ENCODE measurements at places on chromosomes 4 and X.

DNA sequence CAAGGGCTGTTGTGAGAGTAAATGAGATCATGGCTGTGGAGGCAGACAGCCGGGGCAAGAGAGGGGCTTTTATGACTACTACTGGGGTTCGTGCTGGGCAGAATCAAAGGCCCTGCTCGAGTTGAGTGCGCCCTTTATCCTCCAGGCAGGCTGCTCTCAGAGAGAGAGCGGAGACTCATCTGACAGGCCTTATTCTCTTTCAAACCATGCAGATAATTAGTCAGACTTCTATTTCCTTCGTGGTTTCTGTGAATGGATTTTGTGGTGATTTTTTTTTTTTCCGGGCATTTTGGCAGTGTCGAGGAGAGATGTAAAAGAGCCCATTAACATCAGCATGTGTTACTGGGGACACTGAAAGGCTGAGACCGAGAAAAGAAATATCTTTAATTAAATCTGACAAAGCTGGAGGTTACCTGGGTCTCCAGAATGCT lies 73.6 kb downstream of the MED28 start:
- no peak for DNase-seq

DNA sequence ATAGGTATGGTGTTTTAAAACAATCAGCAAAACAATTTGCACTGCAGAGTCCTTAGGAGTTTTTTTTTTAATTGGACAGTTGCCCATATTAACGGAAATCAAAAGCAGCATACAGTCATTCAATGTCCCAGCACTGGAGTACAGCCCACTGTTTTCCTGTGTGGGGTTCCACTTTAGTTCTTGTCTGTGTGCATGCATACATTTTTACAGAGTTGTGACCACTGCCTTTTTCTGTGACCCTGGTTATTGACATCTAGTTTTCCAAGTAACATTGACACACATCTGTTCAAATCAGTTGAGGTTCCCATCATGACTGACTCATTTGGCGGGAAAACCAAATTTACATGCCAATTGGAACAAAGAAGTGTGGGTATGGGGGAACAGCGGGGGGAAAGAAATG lies 83.3 kb downstream of the HPRT1 start:
- DNase-seq, result no peak

- DNase-seq, result peak; percentile 37
These were observed 29.5 kb downstream of the MSL3 start for GRCh38 chrX:11787564-11787963.

DNA sequence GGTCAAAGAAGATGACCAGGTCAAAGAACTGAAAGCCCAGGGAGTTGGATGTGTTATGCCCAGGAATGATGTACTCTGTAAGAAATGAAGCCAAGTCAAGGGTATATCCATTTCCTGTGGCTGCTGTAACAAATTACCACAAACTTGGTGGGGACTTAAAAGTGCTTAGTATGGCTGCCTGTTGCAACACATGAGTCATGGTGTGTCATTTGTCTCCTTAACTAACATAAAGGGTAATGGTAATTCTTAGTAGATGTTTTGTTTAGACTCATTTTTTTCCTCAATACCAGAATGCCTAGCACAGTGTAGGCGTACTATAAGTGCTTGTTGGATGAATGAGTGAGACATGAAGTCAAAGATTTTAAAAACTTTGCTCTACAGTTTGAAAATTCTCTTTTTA lies 45.7 kb downstream of the SYTL5 start:
- no peak for DNase-seq

- no peak for DNase-seq
These were observed 38.6 kb downstream of the TRPC5 start for GRCh38 chrX:112043997-112044396.

GRCh38 chr4:77093401-77093800 lies 17.6 kb upstream of the CCNI start:
- no peak for DNase-seq

DNA sequence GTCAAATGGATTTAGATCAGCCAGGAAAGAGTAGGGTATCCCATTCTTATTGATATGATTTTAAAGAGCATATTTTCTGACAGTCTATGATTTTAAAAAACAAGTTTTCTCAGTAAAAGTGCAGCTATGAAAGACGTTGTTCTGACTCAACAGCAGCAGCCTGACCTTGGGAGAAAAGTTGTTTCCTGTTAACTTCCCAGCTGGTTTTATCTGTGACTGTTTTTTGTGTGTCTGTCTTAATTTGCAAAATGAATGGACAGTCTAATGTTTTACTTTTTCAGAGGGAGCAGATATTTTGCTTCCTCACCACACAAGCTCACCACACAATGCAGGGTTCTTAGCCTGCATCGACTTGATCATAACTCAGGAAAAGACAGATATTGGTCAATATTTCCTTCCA lies 764 bp upstream of the MTHFD2L start:
- no peak for DNase-seq

GRCh38 chr4:36037127-36037526 lies 207.2 kb downstream of the ARAP2 start:
- DNase-seq, result no peak

DNA sequence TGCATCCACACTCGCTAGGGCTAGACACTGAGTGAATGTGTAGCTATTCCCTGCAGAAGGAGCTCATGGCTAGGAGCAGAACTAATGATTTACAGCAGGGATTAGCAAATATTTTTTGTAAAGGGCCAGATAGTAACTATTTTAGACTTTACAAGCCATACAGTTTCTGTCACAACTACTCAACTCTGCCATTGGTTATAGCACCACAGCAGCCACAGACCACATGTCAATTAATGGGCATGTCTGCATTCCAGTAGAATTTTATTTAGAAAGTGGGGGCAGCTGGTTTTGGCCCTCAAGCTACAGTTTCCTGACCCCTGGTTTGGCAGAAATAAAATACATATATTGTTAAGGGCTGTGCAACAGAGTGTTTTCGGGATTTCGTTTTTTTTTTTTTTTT lies 192.6 kb downstream of the FRMPD4 start:
- DNase-seq, result no peak

GRCh38 chr4:127622921-127623796 lies 9.6 kb upstream of the INTU start:
- no peak for DNase-seq

GRCh38 chrX:53681661-53682060 lies 4.9 kb downstream of the HUWE1 start:
- no peak for DNase-seq

- no peak for DNase-seq
These were observed 759.6 kb downstream of the RAB28 start for GRCh38 chr4:12724510-12724909.

DNA sequence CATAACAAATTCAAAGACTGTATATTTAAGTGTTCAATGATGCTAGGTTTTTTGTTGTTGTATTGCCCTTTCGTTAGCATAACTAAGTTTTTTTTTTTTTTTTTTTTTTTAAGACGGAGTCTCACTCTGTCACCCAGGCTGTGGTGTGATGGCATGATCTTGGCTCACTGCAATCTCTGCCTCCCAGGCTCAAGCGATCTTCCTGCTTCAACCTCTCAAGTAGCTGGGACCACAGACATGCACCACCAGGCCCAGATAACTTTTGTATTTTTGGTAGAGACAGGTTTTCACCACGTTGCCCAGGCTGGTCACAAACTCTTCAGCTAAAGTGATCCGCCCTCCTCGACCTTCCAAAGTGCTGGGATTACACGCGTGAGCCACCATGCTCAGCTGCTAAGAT lies 7.0 kb downstream of the SH3BGRL start:
- no peak for DNase-seq

GRCh38 chr4:148431401-148431800 lies 10.8 kb downstream of the NR3C2 start:
- no peak for DNase-seq

- no peak for DNase-seq
These were observed 23.8 kb downstream of the ENPP6 start for GRCh38 chr4:184193556-184194525.

DNA sequence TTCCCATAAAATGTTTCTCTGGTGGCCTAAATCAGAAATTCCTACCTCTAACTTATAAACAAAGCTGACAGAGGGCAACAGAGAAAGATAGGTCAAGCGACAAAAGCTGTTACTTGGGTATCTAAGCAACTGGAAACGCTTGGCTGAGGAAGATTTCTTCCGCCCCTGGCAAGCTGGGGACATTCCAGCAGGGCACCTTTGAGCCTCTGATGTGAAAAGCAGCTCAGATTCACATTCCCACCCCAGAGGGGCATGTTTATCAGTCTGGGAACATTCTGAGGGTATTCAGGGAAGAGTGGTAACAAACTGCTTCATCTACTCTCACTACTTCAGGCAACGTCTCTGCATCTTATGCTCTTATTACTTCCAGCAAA lies 3.5 kb upstream of the CDS1 start:
- DNase-seq, result no peak

DNA sequence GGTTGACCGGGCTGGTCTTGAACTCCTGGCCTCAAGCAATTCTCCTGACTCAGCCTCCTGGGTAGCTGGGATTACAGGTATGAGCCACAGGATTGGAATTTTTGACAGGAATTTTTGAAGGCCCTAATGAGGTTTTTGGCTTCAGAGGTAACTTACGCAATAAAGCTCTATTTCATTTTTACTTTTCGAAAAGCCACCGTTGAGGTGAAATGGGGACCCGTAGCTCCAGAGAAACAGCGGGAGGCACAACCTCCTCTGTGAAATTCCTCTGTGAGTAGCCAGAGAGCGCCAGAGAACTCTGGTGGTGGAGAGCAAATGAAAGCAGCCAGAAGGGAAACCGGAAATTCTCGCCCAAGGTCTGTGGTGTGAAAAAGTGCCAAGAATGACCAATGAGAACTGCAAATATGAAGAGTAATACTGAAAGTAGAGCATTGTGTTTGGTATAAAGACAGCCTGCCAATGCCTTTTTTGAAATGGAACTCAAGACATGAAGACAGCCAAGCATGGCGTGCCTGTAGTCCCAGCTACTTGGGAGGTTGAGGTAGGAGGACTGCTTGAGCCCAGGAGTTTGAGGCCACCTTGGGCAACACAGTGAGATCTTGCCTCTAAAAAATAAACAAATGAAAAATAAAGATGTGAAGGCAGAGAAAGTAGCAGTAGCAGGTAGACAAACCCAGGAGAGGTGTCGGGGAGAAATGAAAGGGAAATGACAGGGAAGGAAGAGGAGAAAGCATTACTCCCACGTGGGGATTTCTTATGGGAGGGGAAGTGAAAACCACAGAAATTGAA lies 33.0 kb upstream of the TMEM131L start:
- DNase-seq, result peak; percentile 37

DNA sequence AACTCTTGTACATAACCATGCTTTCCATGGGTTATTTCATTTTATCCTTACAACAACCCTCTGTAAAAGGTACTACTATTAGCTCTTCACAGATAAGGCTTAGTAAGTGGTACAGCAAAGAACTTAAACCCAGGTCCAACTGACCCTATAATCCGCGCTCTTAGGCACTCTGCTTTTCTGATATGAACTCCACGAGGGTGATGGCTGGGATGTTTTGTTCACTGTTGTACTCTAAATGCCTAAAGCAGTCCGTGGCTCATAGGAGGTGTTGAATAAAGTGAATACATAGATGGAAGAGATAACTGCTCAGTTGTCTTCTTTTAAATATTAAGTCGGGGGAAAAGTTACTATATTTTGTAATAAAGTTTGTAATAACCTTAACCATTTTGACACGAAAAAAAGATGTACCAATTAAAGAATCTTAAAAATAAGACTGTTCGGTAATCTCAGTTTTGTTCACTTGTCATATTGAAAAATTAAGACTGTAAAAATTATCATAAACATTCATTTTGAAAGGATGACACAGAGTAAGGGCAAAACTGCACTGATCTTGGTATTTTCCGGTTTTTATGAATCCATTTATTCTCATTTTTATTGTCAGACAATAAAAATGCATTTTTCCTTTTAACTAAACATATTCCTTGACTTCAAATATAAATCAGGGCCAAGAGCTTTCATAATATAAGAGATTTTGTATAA lies 166.5 kb downstream of the FBXW7 start:
- DNase-seq, result no peak

GRCh38 chr4:85209161-85209560 lies 242.7 kb upstream of the WDFY3 start:
- no peak for DNase-seq

DNA sequence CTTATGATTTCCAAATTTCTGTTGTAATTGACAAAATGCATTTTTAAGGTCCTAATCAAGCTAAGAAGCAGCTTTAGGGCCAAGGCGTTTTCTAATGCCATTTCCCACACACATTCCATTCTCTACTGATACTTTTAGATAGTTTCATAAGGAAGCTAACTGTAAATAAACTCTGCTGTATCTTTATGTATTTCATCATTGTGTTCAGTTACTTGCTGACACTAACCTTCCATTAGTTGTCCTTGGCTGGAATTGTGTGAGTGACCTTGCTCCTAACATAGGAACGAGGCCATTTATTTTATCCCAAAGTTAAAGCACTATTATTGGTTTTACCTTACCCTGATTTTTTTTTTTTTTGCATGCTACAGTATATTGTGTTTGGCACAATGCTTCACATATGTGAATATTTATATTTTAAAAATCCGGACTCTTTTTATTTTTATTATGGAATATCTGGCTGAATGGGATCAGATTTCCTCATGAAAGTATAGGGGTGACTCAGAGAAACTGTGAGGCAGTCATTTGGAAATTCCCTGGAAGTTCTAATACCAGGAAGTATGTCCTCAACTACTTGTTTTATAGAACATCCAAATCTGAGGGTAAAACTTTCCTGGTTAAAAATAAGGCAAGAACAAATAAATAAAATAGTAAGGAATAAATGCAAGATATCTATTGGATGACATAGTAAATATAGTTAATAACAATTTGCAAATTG lies 62.7 kb upstream of the SORBS2 start:
- DNase-seq, result no peak

DNA sequence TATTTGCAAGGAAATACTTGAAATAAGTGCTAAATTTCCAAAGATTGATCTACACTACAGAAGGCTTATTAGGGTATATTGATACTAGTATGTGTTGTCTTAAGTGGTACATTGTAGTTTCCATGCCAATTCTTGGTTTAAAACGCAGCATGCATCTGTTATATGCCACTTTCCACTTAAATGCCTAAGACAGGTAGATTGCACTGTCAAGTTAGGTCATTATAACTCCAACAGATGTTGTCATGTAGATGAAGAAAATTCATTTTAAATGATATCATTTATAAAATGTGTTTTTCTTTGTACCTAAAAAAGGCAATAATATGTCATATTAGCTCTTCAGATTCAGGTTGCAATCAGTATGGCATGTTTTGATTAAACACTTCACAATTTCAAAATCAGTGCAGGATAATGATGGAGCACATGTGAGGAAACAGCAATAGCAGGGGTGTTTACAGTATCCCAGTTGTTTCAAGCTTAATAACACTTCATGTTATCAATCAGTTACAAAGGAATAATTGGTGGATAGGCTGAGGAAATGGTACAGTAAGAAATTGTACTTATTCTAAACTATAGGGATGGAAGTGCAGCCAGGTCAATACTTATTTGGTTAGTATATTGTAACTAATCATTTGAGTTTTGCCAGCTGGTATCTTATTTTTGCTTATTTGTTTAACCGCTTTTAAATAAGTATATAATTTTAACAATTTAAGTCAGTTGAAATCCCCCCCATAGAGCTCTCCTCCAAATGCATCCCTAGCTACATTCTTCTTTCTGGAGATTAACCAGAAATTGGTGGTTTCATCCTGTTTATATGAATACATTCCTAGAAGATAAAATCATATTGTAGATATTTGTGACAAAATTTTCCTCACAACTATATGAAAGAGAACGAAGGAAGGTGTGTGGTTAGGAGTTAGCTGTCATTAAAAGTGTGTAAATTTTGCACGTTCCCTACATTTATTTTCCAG lies 454.4 kb upstream of the ATOH1 start:
- DNase-seq, result no peak
